NCI-H526 treated with DMSO at 0.1 percent for 48 hours (cell line): ENCODE measurements at places on chromosomes 11 and 22.

DNA sequence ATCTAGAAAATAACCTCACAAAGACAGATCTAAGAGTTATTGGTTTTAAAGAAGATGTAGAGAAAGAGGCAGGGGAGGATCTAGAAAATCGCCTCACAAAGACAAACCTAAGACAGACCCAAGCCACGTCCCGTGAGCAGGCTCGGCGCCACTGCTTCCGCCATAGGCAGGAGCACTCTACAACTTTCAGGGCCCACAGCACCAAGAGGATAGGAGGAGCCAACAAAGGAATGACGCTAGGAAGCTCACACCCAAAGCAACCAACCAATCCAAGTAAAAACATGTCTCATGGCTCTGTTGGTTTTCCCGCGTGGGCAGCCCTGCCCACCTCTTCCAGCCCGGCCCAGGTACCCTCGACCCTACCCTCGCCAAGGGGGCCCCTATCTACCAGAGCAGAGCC is 4167.4 kb upstream of the OR11H1 start:
- DNase-seq = no peak

DNA sequence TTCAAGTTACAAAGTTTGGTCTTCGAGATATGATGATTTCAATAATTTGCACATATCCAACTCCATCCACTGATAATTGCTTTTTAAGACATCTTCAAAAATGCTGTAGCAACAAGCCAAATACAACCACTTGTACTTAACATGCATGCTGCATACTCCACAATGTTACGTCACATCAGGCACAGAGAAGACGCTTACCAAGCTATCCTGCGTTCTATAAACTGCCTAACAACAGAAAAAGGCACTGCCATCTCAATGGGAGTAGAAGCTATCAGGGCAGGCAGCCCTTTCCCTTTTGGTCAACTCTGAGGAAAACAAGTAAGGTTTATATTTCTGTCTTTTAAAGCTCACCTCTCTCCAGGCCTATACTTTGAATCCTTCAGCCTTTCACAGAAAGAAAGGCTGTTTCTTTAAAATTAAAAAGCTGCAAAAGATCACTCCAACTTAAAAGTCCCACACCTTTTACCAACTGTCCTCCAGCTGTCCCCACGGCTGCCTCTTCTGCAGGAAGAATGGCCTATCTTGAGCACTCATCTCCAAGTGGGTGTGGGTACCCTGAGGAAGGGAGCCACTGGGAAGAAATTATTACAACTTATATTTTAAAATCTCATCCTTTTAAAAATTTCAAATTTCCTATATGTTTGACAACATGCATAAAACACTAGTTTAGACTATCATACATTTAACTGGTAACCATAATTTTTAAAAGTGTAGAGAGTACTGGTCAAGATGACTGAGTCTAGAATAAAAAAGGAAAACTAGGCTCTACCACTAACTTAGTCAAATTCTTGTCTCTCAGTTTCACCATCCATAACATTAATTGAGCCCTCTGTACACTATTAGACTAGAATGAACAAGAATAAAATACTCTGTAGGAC is 14.5 kb downstream of the PHF21A start:
- DNase-seq = peak; percentile 53

DNA sequence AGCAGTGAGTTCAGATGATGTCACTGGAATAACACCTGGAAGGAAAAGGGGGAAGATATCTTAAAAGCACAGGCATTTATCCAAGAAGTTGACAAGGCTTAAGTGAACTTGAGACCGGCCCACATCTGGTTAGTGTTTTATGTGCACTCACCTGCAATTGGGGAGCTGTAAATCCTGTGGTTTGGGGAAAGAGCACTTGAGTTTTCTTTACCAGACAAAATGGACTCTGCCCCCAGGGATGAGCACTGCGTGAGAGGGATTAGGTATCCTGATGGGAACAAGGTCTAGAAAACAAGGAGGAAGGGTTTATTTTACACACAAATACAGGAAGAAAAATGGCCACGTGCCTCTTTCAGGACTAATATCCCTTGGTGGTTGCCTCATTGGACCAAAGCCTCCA is 15.2 kb downstream of the E2F8 start:
- DNase-seq = no peak

DNA sequence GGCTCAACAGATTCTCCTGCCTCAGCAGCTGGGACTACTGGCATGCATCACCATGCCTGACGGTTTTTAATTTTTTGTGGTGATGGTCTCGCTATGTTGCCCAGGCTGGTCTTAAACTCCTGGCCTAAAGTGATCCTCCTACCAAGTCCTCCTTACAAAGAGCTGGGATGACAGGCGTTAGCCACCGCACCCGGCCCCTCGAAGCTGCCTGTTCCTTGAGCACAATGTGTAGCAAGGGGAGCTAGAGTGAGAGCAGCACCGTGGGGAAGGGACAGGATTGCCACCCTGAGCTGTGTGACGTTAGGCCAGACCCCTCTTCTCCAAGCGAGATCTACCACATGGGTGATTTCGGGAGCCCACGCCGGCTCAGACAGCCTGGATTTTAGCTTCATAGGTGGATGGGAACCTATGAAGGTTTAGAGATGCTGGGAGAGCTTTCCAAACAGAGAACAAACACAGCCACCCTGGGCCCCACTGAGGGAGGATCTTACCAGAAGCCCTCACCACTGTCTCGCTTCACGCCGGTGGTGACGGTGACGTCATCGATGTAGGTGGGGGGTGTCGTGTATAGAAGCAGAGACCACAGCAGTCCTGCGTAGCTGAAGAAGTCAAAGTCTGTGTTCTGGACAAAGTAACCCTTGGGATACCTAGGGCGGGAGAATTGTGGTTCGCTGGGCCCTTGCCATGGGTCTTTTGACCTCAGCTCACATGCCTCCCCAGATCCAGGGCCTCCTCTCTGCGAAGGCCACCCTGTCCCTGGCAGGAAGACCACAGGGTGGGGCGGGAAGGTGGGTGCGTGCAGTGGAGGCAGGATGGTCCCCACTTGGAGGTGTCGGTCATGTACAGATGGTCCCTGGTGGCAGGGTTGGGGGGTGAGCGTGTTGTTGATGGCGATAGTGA is 23.1 kb downstream of the RGL4 start:
- DNase-seq = no peak

- no peak for DNase-seq
Observed at GRCh38 chr11:110929129-110929528, 216.9 kb upstream of the ARHGAP20 start.

- no peak for DNase-seq
Observed at GRCh38 chr11:121109916-121110586, 9.0 kb downstream of the TECTA start.

DNA sequence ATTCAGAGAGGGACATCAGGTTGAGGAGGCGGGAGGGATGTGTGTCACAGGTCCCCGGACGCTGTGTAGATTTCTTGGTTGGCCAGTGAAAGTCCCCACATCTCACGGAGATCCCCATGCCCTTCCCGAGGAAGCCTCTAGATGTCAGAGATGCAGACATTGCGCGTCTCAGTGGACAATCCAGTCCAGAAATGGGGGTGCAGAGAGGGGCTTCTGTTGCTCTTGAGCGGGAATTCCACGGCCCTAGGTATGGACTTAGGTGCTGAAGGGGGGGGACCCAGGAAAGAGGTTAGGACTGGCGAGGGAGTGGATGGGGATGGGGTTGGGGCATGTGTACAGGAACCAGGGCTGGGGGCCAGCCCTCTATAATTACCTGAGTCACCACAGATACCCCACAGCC is 7.0 kb downstream of the THY1 start:
- DNase-seq = no peak

GRCh38 chr11:15988016-15988550 is 368.3 kb downstream of the SOX6 start:
- no peak for DNase-seq

DNA sequence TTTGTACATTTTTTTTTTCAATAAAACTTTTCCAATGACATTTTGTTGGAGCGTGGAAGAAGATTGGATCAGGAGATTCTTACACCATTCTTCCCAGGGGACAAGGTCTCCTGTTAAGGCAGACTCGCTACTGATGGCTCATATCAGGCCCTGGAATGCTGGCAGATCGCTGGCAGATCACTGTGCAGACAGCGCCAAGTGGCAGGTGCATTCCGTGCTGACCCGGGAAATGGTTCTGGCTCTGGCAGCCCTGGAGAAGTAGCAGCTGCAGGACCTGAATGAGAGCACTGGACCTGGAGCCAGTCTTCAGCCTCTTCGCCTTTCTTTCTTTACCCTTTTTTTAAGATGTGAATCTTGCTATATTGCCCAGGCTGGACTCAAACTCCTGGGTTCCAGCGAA is 10.7 kb downstream of the SERPINH1 start:
- DNase-seq = no peak

DNA sequence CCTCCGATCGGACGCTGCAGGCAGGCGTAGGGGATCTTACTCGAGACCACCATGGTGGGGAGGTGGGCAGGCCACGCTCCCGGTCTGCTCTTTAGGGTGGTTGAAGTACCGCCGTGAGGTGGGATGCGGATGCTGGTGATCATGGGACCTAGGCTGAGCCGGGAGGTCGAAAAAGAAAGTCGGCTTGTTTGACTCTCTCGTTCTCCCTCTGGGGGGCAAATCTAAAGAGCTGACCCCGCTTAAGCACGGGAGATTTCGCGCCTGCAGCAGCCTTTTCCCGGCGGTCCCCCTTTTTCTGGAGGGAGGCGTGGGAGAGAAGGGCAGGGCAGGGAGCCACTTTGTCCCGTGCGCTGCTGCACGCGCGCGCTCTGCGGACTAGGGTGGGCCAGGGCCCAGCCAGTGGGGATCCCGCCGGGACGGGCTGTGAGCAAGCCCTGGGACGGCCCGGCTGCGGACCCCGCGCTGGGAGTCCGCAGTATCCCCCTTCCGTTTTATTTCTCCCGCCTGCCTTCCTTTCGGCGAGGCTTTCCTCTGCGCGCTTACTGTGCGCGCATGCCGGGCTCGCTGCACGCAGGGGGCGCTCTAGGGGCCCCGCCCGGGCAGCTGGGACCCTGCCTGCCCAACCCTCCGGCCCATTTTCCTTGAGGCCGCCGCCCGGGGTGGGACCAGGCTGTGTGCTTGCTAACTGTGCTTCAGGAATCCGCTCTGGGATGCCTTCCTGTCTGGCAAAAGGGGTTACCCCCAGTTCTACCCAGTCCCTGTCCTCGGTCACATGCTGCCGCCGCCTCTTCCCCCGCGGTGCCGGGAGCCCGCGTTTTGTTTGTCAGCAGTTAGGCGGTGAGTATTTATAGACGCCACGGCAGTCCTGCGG is 81.0 kb downstream of the PRR5L start:
- DNase-seq = peak; percentile 50

DNA sequence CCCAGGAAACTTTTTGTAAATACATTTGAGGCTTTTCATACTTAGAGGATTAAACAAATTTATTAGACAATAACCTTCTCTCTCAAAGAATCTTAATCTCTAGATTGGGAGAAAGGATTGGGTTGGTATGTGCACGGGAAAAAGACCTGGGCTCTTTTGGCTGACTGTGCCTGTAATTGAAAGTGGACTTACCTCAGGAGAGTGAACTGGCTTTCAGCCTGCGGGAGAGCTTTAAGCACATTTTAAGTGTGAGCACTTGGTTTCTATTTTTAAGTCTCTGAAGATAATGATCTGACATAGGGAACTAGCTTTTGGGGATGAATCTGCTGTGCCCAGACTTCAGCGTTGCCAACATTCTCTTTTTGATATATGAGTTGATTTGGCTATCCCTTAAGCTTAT is 35.8 kb downstream of the UVRAG start:
- DNase-seq = no peak

DNA sequence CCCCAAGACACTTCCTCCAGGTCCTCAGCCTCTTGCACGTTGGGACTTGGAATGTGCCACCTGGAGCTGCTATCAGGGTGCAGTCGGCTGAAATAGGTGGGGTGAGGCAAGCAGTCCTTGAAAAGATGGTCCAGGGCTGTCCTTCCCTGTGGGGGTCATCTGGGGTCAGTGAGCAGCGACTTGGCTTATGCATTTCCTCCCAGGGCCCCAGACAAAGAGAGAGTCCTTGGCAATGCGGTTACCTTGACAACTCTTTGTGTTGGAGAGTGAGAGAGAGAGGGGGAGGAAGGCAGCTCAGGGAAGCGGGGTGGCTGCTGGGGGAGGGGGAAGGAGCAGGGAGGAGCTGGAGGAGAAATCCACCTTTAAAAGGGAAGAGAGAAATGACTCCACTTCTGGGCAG is 93.8 kb downstream of the MIAT start:
- DNase-seq = no peak

DNA sequence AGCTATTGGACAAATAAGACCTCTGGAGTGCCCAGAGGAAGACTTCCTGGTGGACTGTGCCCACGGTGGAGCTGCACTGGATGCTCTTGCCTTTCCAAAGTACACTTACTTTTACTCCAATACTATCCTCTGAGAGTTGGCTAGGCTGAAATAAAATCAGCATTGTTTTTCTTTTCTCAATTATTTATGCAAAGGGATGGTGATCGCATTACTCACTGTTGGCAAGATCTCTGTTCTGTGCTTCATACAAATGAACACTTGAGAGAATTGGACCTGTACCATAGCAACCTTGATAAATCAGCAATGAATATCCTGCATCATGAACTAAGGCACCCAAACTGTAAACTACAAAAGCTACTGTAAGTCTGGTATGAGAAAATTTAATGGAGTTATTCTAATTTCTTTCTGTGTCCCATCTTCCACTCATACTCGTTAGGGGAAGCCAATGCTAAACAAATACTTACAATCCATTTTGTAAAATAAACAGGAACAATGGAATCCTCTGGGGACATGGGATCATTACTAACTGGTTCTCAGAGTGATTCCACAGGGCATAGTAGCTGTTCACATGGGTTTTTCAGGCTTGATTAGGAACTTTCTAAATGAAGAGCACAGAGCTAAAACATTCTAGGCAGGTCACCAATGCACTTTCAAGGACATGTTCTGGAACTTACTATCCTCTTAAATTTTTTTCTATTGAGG is 26.3 kb downstream of the NLRP14 start:
- no peak for DNase-seq

- no peak for DNase-seq
Observed at GRCh38 chr22:40463017-40463631, 92.7 kb downstream of the SGSM3 start.

- DNase-seq = no peak
Observed at GRCh38 chr11:86957976-86958646, 2.9 kb upstream of the FZD4 start.

DNA sequence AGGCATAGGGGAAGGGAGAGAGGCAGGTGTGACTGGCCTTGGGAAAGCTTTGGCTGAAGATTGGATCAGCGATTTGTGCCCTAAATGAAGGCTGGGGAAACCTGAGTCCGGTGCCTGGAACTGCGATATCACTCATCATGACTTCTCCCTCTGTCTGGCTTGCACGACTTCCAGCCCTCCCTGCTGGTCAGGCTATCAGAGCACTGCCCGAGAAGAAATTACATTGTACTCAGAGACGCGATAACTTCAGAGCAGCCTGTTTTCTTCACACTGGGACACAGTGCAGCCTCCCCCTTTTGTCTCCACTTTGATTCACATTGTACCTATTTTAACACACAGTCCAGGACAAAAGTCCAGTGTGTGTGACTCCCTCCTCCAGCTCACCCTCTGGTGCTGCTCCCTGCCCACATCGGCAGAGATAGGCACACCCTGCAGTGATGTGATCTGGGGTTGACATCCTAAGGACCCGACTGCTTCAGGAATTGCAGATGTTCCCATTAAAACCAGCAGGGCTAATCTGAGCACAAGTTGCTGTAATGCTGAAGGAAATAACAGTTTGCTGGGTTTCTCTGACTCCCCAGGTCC is 62.1 kb upstream of the CADM1 start:
- no peak for DNase-seq
